ENCODE measurements at places on chromosomes 1 and 21. TPM values are rescaled to one million over a fixed set of nuclear protein-coding genes. Genes with fewer than 3 reads are reported as not detected.

DNA sequence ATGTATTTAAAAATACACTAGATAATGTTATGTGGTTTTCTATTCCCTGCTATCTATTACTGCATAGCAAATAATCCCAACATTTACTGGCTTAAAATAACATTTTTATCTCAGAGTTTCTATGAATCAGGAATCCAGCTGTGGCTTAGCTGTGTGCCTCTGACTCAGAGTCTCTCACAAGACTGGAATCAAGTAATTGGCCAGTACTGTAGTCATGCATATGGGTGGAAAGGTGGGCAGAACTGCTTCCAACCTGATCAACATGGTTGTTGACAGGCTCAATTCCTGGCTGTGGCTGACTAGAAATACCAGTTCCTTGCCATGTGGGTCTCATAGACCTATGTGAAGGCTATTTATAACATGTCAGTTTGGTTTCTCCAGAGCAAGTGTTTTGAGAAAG is 131.8 kb downstream of the PDE4B start:
- ATAC-seq = no peak

DNA sequence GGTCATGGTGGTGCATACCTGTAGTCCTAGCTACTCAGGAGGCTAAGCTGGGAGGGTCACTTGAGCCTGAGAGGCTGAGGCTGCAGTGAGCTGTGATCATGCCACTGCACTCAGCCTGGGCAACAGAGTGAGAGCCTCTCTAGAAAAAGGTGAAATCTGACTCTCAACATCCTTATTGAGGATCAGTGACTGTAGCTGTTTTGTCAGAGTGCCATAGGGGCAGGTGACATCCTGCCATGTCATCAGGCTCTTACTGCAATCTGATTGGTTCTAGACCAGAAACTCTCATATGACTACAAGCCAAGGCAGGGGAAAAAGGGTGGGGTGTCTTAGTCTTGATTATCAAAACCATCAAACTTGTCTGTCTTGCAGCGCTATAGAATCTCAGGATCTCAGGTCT is 62.8 kb upstream of the NGF start:
- ATAC-seq = no peak

DNA sequence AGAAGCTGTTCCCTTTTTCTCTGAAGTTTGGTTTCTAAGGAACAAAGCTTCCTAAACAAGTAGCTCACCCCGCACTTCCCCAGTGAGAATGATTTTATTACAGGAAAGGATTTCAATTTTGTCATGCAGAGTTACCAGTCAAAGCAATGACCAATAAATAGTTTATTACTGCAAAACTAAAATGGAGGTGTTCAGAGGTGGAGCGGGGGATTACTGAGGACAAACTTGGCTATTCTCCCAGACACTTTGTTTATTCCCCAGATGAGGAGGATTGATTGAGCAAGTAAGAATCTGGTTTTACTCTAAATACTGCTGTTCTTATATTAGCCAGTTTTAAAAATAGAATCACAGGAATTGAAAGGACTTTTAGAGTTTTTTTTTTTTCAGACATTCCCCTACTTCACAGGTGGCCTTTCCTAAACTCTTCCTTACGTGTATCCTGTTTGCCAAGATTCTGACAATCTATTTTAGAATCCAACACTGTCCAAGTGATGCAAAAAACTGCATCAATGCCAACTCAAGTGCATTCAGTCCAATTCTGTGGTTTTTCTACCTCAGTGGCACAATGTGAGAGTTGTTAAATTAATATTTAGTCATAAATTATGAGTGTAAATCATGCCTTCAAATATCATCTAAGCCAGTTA is 136.1 kb downstream of the TNFSF18 start:
- no peak for ATAC-seq

GRCh38 chr1:117561071-117561470 is 44.8 kb upstream of the TENT5C start:
- ATAC-seq = no peak

DNA sequence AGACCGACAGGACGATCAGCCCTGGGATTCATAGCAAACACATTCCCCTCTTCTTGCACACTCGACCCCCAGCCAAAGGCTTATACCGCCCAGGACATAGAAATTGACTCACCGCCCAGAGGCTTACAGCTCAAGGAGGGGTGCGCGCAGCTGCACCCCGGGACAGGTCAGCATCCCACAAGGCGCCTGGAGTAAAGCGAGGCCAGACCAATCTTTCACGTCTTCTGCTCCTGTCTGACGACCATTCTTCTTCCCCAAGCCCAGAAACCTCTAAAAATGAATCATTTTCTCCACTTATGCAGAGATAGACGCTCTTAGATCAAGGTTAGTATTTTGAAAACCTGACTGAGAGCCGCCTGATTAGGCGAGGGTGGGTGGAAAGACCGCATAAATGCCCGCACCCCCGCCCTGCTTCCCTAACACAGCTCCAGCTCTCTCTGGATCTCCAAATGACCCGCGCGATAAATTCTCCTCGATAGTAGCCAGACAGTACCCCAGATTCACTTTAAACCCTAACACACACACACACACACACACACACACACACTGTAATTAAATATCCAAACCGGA is 1.9 kb upstream of the LHX8 start:
- ATAC-seq = no peak

DNA sequence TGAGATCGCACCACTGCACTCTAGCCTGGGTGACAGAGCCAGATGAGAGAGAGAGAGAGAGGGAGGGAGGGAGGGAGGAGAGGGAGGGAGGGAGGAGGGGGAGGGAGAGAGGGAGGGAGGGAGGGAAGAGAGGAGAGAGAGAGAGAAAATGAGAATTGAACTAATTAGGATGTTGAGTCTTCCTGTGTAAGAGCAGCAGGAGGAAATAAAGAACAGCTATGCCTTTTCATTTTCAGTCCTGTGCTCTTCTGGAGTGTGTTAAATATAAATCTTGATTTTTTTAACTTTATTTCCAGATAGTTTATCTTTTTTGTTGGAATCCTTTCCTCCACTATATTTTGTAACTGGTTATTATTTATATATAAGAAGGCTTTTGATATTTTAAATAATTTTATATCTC is 27.1 kb downstream of the DNTTIP2 start:
- no peak for ATAC-seq

DNA sequence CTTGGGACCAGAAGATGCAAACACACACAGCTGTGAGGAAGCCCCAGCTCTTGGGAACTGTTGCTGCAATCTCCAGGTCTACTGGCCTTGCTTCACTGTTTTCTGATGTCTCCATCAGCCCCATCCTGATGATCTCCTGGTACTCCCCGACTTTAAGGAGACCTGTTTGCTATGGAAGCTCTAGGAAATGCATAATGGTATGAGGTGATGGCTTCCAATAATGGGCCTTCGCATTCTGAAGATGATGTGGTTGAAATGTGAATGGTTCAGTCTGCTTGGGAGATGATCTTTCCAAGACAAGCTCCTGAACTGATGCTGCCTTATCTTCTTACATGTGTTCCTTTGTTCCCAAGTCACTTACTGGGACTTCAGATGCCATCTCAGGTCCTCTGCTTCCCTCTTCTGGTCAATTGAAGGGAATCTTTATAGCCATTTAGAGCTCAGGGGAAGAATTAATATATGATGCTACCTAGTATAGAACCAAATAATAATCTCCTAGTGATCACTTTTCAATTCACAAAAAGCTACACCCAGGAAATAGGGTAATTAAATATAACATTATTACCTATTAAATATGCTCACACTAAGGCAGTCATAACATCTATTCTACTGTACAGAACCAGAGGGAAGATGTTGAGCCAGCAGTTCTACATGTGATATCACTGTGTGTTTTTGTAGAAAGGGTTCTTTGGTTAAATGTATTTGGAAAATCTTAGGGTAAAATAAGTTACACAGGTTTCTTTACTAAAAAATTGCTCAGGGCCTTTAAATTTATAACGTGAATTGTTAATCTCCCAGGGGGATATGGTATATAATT is 73.9 kb upstream of the VTCN1 start:
- ATAC-seq = no peak

GRCh38 chr1:116402333-116402732 is 29.3 kb downstream of the ATP1A1 start:
- no peak for ATAC-seq

- peak; percentile 57 for ATAC-seq
Measured at GRCh38 chr21:23887725-23888306, 1719.5 kb downstream of the MRPL39 start.

Gene AIDA
- 54.8 TPM for total RNA-seq

Gene PPT1
- total RNA-seq = 56.1 TPM
